Esophagus muscularis mucosa (tissue), 4 donors: ENCODE measurements at places on chromosomes 12 and 14. TPM values are rescaled to one million over a fixed set of nuclear protein-coding genes. Genes with fewer than 3 reads are reported as not detected.

MDM2 gene
- 47.2 TPM for total RNA-seq

LBHD2 gene
- not detected for total RNA-seq

BHLHE41 gene
- total RNA-seq = 14.6 TPM

DBX2 gene
- total RNA-seq = not detected

HOXC6 gene
- total RNA-seq = 0.42 TPM

PRKAB1 gene
- total RNA-seq = 32.0 TPM

NR1H4 gene
- total RNA-seq = not detected

FOXG1 gene
- 0.66 TPM for total RNA-seq

TMPRSS12 gene
- total RNA-seq = not detected

GTF2H3 gene
- total RNA-seq = 22.9 TPM

KRT85 gene
- total RNA-seq = not detected

NFATC4 gene
- 38.8 TPM for total RNA-seq

OTUB2 gene
- 0.42 TPM for total RNA-seq

DDX55 gene
- 12.9 TPM for total RNA-seq

ADAM21 gene
- 0.11 TPM for total RNA-seq

PTPN11 gene
- 132 TPM for total RNA-seq

CLEC2B gene
- total RNA-seq = 11.3 TPM

SOCS4 gene
- 30.2 TPM for total RNA-seq

ALX1 gene
- total RNA-seq = not detected

CCDC197 gene
- not detected for total RNA-seq

TCP11L2 gene
- 38.8 TPM for total RNA-seq

TEX22 gene
- under 0.01 TPM for total RNA-seq

KSR2 gene
- total RNA-seq = 0.06 TPM

EGLN3 gene
- 24.2 TPM for total RNA-seq
